ENCODE measurements at places on chromosomes 4 and X.

- DNase-seq = no peak
Measured at GRCh38 chrX:134547047-134547679, 87.2 kb downstream of the HPRT1 start.

DNA sequence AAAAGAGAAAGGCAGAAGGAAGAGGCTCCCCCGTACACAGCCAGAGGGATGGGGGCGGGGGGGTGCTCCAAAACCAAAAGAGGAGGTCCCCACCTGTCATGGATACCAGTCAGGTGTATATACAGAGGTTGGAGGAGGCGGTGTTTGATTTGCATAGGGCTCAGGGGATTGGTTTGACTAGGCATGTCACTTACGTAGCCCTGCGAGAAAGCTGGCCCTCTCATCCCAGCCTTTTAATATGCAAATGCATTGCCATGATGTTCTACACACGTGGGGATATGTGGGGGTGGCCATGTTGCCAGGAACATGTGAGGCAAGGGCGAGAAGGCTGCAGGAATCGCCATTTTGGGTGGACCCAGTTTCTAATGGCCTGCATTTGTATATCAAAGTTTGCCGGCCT, 38.6 kb downstream of the TMEM150C start:
- no peak for DNase-seq

GRCh38 chrX:154791939-154792338, 13.3 kb downstream of the MPP1 start:
- DNase-seq = no peak

- no peak for DNase-seq
Measured at GRCh38 chr4:121155893-121156292, 8.2 kb downstream of the TNIP3 start.

DNA sequence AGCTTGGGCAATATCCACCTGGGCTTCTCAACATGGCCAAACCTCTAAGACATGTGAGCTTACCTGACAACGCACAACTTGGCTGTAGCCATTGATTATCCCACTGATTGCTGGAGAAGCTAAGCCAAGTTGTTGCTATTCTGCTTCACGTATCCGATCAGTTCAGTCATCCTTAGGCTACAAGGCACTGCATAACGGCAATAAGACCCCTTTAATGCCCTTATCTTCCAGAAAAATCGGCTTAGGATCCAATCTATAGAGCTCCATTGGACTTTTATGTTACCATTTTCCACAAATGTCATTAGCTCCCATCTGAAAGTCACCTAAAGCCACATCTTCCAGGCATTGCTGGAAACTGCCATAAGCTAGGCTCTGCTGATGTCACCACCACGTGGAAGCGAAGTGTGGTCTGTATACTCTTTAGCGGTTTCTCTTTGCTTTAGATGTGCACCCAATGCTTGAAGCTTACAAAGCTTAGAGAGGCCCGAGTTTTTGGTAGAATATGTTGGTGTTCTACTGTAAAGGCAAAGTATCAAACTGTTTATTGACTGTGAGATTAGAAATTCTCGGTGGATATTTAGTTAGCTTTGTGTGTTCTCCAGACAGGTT, 163.1 kb downstream of the CPE start:
- DNase-seq = no peak

- DNase-seq = no peak
Measured at GRCh38 chrX:44918722-44919121, 45.7 kb downstream of the KDM6A start.

- no peak for DNase-seq
Measured at GRCh38 chr4:37864786-37865185, 26.1 kb upstream of the TBC1D1 start.

DNA sequence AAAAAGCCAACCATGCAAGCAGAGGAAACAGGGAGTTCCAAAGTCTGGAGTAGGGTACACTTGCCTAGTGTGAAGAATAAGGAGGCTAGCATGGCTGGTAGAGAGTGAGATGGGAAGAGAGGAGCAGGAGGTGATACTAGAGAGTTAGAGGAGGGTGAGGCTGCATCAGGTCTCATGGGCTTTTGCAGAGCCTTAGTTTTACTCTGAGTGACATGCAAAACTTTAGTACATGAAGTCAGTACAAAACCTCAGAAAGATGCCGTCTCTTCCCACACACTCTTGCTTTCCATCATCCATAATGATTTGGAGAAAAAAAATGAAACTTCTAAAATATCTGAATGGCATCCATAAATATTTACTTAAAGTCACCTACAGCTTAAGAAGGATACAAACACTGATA, 5.0 kb downstream of the OPRPN start:
- no peak for DNase-seq

GRCh38 chrX:50483283-50483682, 12.7 kb upstream of the DGKK start:
- no peak for DNase-seq

DNA sequence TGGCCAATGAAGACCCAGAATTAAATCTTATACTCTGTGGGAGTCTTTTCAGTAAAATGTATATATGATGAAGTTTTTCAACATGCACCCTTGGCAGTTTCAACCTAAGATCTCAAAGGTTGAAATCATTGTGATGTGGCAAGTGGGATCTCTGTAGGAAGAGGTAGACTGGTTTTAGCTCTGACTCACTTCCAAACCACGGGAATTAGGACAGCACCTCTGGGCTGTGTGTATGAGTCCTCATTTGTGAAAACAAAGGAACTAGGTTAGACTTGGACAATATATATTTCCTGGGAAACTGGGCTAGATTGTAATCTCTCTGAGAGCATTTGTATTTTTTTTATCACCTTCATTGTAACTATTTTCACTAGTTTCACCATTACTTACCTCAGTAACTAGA, 333.0 kb downstream of the ADGRL3 start:
- DNase-seq = no peak

GRCh38 chr4:3107691-3108121, 33.2 kb downstream of the HTT start:
- no peak for DNase-seq

DNA sequence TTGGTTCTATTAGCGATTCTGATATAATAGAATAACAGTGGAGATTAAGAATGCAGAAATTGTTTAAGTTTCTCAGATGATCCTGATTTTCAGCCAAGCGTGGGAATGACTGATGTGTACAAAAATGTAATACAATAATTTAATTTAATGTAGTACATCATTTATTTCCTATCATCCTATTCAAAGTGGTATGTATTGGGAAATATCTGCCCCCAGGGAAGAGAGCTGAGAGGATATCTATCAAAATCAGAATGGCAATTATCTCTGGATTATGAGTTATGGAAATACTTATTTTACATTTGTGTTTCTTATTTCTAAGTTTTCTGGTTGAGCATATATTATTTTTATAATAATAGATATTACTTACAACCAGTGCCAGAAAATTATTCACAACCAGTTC, 3.9 kb downstream of the FABP2 start:
- DNase-seq = no peak

Measured in CD4-positive, alpha-beta T cell treated with Interleukin-10 for 1 hour (primary cell).